ENCODE measurements at places on chromosomes 1 and 21. TPM values are rescaled to one million over a fixed set of nuclear protein-coding genes. Genes with fewer than 3 reads are reported as not detected.

- peak overlapping the region; percentile 67 for H3K27ac ChIP-seq
- no peaks in the 10 kb centered on the region for H3K27me3 ChIP-seq
- no peaks in the 10 kb centered on the region for H3K36me3 ChIP-seq
- H3K4me3 ChIP-seq: no peak overlapping the region
Observed at GRCh38 chr21:16535102-16535422, 805.3 kb downstream of the USP25 start.

DNA sequence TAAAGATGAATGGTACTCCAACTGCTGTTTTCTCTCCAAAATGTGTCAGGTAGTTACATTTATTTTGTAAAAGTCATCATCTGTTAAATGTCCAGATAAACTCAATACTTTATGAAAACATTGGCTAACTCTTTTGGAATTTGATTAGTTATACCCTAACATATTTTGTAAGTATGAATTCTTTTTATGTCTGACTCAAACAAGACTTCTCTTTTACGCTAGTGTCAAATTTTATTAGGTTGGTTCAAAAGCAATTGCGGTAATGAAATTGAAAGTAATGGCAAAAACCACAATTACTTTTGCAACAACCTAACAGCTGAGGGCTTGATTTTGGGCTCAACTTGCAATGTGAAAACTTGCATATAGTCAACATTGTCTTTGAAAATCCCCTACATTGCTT lies 41.0 kb upstream of the USP25 start:
- no peak overlapping the region for H3K4me3 ChIP-seq
- H3K27me3 ChIP-seq: no peaks in the 10 kb centered on the region
- H3K36me3 ChIP-seq: no peaks in the 10 kb centered on the region
- no peaks in the 10 kb centered on the region for H3K4me1 ChIP-seq
- no peak for DNase-seq

- no peaks in the 10 kb centered on the region for H3K27me3 ChIP-seq
- no peaks in the 10 kb centered on the region for H3K36me3 ChIP-seq
- H3K4me3 ChIP-seq: no peak overlapping the region
- no peak for DNase-seq
- peaks cover 21% of the 10 kb centered on the region for H3K4me1 ChIP-seq
Observed at GRCh38 chr1:22749919-22750684, 39.5 kb downstream of the EPHB2 start.

DNA sequence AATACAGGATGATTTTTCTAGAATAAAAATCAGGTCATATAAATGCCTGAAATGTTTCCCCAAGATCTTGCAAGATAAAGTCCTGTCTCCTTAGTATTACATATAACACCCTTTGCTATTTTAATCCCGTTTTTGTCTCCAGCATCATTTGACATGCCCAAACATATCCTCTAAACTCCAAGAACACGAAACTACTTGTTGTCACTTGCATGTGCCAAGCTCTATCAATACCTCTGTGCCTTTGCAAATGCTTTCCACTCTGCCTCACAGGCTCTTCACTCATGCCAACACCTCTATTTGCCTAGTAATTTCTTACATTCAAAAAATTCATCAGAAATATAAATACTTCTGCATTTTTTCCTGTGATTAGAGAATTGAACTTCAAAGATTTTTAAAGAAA lies 37.9 kb downstream of the LRRIQ3 start:
- H3K4me1 ChIP-seq: no peaks in the 10 kb centered on the region
- H3K27me3 ChIP-seq: no peaks in the 10 kb centered on the region
- no peak overlapping the region for H3K4me3 ChIP-seq
- H3K36me3 ChIP-seq: no peaks in the 10 kb centered on the region

DNA sequence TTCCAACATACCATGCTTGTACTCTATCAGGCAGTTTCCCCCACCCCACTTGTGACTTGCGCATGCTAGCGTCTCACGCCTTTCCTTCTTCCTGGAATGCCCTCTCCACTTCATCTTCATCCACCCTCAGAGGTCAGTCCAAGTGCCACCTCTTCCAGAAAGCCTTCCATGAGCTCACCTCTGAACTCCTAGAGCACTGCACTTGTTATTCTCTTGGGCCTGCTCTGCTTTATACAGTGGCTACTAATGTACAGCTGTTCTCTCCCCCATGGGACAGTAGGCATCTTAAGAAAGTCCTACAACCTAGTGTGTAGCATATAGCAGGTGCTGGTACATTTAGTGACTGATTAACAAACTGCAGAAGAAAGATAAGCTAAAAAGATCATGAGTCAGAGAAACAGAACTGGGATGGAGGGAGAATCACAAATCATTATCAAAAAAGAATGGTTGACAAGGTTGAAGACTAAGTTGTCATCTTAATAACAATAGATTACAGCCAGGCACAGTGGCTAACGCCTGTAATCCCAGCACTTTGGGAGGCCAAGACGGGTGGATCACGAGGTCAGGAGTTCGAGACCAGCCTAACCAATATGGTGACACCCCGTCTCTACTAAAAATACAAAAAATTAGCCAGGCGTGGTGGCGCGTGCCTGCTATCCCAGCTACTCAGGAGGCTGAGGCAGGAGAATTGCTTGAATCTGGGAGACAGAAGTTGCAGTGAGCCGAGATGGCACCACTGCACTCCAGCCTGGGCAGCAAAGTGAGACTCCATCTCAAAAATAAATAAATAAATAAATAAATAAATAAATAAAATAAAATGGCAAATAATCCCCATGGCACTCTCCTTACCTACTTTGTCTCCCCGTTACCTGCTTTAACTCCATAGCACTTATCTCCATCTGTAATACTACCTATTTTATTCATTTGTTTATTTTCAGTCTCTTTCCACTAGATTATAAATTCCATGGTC lies 16.3 kb upstream of the TSPAN1 start:
- no peaks in the 10 kb centered on the region for H3K4me1 ChIP-seq
- DNase-seq: no peak
- no peaks in the 10 kb centered on the region for H3K36me3 ChIP-seq
- H3K4me3 ChIP-seq: no peak overlapping the region
- H3K27me3 ChIP-seq: no peaks in the 10 kb centered on the region

GRCh38 chr1:17250601-17251000 lies 1.7 kb downstream of the PADI3 start:
- no peak overlapping the region for H3K4me3 ChIP-seq
- no peak overlapping the region for H3K27ac ChIP-seq
- no peaks in the 10 kb centered on the region for H3K36me3 ChIP-seq
- no peaks in the 10 kb centered on the region for H3K27me3 ChIP-seq
- H3K4me1 ChIP-seq: no peaks in the 10 kb centered on the region

The MIER1 gene
- 29.8 TPM for total RNA-seq

- peaks cover 12% of the 10 kb centered on the region for H3K36me3 ChIP-seq
- no peak overlapping the region for H3K27ac ChIP-seq
- H3K27me3 ChIP-seq: no peaks in the 10 kb centered on the region
- H3K4me3 ChIP-seq: no peak overlapping the region
- DNase-seq: no peak
Observed at GRCh38 chr1:32311709-32312393, 20.0 kb downstream of the HDAC1 start.

DNA sequence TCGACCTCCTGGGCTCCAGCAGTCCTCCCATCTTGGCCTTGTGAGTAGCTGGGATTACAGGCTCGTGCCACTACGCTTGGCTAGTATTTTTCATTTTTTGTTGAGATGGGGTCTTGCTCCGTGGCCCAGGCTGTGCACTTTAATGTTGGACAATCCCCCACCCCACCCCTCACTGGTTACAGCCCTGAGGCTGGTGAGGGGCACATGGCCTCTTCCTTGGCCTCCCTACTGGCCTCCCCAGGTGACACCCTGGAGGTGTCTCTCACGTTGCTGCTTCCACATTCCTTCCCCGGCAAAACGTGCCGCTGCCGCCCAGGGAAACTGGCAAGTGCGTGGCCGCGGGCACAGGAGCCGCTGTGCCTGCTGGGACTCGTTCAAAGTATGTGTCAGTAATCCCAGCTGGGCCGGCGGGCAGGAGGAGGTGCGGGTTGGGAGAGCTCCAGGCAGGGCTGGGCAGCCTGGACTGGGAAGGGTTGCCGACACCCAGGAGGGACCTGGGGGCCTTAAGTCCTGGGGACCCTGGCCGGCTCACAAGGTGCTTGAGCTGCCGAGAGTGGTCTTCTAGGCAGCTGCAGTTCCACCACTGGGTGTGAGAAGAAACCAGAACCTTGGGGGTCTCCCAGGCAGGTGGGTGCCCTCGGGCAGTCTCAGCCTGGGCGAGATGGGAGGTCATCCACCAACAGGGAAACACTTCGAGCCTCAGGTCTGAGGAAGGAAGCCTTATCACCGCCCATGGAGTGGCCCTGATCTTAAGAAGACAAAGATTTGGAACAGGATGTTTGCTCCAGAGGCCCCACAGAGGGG lies 6.5 kb downstream of the WNT3A start:
- H3K36me3 ChIP-seq: no peaks in the 10 kb centered on the region
- no peaks in the 10 kb centered on the region for H3K4me1 ChIP-seq
- no peak overlapping the region for H3K27ac ChIP-seq
- peaks cover 46% of the 10 kb centered on the region for H3K27me3 ChIP-seq
- DNase-seq: peak; percentile 39
- H3K4me3 ChIP-seq: no peak overlapping the region

GRCh38 chr1:208150833-208151458 lies 93.2 kb downstream of the PLXNA2 start:
- H3K4me3 ChIP-seq: no peak overlapping the region
- peaks cover 80% of the 10 kb centered on the region for H3K36me3 ChIP-seq
- H3K4me1 ChIP-seq: peaks cover 34% of the 10 kb centered on the region
- H3K27me3 ChIP-seq: no peaks in the 10 kb centered on the region
- no peak for DNase-seq

DNA sequence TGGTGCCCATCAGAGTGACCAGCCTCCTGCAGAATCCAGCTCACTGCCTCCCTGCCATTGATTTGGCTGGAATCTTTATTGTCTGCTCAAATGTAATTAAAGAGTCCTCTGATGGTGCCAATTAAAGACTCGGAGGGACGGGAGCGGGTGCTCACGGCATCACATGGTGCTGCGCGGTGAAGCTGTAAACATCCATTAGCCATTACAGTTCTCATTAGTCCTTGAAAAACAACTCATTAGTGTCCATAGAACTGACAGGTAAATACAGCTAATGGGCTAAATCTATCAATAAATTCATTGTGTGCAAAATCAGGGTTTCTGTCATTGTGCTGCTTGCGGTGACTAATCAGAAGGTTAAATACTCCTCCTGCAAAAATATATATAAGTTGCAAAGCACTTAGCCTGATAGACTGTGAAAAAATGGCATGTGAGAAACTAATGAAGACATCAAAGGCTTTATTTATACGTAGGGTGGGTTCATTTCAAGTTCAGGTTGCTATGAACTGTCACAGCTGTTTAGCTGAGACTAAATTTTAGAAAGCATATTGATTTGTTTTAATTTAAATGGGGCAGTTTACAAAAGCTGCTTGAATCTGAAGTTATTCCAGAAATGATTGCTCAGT lies 289.8 kb upstream of the POU3F1 start:
- H3K4me1 ChIP-seq: no peaks in the 10 kb centered on the region
- no peaks in the 10 kb centered on the region for H3K27me3 ChIP-seq
- no peaks in the 10 kb centered on the region for H3K36me3 ChIP-seq
- no peak overlapping the region for H3K4me3 ChIP-seq
- no peak for DNase-seq

DNA sequence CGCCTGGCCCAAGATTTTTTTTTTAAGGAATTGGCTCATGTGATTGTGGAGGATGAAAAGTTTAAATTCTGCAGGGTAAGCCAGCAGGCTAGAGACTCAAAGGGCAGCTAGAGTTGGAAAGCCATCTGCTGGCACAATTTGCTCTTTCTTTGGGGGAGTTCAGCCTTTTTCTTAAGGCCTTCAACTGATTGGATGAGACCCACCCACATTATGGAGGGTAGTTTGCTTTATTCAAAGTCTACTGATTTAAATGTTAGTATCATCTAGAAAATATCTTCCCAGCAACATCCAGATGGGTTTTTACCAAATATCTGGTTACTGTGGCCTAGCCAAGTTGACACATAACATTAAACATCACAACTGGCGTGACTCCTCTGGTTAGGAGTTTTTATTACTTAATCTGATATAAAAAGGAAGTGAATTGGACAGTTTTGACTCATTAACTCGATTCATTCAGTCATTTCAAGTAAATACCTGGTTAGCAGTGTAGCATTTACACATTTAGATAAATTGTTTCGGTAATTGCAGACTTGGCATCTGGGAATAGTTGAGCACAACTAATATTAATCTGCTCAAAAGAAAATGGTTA lies 12.4 kb downstream of the HOOK1 start:
- no peak overlapping the region for H3K4me3 ChIP-seq
- no peaks in the 10 kb centered on the region for H3K36me3 ChIP-seq
- H3K4me1 ChIP-seq: no peaks in the 10 kb centered on the region
- DNase-seq: no peak
- H3K27me3 ChIP-seq: no peaks in the 10 kb centered on the region

DNA sequence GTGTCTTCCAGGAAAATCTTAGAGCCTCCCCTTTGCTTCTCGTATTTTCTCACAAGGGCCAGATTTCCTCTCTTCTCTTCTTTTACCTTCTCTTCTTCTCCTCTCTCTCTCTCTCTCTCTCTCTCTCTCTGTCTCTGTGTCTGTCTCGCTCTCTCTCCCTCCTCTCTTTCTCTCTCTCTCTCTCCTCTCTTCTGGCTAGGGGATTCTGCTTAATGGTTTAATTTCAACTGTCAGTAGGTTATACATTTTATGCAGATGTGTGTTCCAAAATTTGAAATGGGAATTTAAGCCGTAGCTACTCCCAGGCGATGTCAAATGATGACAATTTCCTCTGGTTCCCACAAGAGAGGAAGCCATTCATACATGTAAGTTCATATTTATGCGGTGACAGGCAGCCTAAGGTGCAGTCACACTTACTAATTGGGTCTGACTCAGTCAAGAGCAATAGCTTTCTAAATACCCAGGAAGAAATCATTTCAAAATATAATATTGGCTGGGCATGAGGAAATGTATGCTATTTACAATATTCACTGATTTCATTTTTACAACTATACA lies 1.4 kb downstream of the DSCAM start:
- DNase-seq: no peak
- no peak overlapping the region for H3K4me3 ChIP-seq
- H3K27ac ChIP-seq: no peak overlapping the region
- H3K27me3 ChIP-seq: peaks cover 58% of the 10 kb centered on the region

DNA sequence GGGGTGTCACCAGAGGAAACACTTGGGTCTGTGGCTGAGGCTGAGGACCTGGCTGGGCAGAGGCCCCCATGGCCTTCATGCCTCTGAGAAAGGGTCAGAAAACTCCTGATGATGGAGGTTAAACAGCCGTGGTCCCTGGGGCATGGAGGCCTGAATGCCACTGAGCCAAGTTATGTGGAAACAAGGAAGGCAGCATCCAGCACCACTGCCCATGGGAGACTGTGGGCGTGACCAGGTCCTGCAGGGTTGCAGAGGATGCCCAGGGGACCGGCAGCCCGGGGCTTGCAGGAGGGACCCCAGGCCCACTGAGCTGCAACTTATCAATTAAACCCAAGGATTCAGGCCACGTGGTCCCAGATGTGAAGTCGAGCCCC lies 18.9 kb upstream of the COL6A2 start:
- H3K4me1 ChIP-seq: no peaks in the 10 kb centered on the region
- H3K4me3 ChIP-seq: no peak overlapping the region
- H3K27me3 ChIP-seq: no peaks in the 10 kb centered on the region
- DNase-seq: no peak

The TMEM51 gene
- 7.7 TPM for total RNA-seq

GRCh38 chr1:180171691-180172090 lies 17.0 kb downstream of the QSOX1 start:
- no peak for DNase-seq
- no peaks in the 10 kb centered on the region for H3K27me3 ChIP-seq
- H3K27ac ChIP-seq: no peak overlapping the region
- no peak overlapping the region for H3K4me3 ChIP-seq

Measured in endodermal cell (in vitro differentiated cells).